ENCODE measurements at places on chromosomes 3 and 15.

- DNase-seq: no peak
Observed at GRCh38 chr3:73255609-73256029, 194.2 kb downstream of the EBLN2 start.

DNA sequence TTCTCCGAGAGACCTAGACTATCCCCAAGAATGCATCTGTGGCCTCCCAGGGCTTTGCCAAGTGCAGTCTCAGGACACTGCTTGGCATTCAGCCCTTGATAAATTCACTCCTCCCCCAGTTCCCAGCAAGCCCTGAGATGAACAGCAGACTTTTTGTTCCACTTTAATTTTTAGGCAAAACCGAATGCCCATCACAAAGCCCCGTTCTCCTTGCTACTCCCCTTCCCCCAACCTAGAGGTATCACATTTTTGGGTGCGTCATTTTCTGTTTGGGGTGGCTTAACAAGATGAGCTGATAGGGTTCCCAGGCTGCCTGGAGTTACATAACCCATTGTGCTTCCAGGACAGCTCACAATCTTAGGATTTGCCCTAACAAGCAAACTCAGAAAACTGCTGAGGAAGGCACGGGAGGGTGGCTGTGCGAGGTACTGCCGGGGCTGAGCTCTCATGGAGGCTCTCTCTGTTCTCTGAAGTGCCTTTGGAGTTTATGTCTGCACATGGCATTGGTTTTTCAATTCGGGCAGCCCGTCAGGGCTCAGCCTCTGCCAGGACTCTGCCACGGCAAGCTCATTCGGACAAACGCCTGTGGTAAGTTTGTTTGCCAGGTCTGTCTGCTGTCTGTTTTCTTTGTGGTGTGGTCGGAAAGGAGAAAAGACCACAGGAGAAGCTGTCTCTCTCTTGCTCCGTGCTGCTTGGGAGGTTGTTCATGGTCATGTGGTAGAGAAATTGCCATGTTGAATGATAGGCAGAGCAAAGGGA is at the start of gene TRAK1:
TRAK1 (plus strand) TSS at position 385 of the 759 bp plus-strand sequence; CDS start at position 498, 113 bp downstream.
- DNase-seq: no peak

DNA sequence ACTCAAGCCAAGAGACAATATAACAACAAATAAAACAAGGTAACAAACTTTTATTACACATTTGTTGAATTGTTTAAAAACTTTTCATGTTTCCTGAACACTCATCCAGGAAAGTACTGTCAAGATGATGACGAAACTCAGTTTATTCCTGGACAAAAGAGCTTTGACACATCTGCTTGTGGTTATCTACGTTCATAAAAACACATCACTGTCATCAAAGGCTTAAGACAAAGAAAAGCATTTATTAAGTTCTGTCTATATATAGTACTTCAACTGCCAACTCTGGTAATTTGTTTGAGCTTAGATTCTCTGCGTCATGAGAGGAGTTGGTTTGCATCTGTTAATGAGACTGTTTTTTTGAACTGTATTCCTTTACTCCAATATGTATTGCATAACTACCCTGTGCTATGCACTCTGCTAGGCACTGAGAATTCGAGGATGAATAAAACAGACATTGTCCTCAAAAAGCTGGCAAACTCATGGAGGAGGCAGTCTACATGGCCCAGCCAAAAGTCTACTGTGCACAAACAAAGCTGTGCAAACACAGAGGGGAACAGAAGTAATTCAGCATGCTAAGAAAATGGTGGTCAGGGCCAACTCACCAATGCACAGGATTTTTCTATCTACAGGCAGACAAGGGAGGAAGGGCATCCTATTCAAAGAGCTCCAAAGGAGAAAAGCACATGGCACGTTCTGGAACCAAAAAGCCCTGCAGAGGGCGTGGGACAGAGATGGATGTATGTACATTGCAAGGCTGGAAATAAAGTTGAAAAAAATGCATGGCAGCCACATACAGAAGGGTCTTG is 21.5 kb downstream of the PLD1 start:
- DNase-seq: no peak

- no peak for DNase-seq
Observed at GRCh38 chr3:73098873-73099272, 37.4 kb downstream of the EBLN2 start.

GRCh38 chr3:23341147-23341838 is 138.2 kb downstream of the UBE2E2 start:
- DNase-seq: no peak

GRCh38 chr3:120147072-120147871 is 53.0 kb upstream of the GSK3B start:
- DNase-seq: peak; percentile 28

DNA sequence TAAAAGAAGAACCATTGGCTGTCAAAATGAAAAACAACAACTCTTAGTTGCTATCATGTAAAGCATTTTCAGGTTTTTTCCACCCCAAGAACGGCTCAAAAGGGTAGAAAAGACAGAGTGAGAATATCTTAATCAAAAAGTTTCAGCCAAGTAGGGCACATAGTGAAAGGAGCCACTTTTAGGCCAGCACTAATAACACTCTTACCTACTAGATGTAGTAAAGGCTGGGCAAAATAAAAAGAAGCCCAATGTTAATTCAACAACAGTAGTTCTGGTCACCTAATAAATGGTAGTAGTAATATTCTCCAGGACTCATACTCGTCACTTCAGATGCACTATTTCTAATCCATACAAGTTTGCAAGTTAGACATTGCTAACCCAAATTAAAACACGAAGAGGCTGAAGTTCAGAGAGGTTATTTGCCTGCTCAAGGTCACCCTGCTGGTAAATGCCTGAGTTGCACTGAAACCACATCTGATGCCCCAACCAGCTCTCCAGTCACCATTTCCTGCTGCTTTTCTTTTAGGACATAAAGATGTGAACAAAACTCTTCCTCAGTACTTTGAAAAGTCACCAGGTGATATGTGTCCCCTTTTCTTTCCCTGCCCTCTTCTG is 7.5 kb downstream of the GOLIM4 start:
- DNase-seq: no peak

DNA sequence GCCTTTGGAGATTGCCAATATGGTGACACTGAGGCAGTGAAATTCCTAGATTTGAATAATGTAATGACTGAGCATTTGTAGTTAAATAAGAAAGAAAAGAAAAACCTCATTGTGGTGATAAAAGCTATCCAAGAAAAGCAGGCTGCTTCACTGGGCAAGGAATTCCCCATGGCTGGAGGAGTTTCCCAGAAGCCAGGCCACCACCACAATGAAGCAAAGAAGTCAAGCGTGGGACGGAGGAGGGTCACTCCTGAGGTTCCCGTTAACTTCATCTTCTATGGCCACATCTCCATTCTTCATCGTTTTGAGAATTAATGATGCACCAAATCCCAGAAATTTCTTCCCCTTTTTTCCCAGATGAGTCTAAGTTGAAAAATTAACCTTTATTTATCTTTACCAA is 185.8 kb upstream of the BCL6 start:
- no peak for DNase-seq

DNA sequence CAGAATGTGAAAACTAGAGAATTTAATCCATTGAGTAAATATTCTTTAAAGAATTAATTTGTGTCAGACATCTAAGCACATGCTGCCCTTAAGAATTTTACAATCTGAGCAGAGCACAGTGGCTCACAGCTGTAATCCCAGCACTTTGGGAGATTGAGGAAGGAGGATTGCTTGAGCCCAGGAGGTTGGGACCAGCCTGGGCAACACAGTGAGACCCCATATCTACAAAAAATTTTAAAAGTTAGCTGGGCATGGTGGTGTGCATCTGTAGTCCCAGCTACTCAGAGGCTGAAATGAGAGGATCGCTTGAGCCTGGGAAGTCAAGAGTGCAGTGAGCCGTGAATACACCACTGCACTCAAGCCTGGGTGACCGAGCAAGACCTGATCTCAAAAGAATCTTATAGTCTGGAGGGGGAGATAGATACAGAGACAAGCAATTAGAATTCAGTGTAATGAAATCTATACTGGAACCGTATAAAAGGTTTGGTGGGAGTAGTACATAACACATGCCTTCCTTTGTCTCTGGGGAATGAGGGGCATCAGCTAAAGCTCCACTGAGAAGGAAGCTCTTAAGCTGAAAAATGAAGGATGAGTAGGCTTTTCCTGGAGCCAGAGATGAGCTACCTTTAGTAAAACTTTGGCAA is 21.2 kb downstream of the ATP11B start:
- no peak for DNase-seq

DNA sequence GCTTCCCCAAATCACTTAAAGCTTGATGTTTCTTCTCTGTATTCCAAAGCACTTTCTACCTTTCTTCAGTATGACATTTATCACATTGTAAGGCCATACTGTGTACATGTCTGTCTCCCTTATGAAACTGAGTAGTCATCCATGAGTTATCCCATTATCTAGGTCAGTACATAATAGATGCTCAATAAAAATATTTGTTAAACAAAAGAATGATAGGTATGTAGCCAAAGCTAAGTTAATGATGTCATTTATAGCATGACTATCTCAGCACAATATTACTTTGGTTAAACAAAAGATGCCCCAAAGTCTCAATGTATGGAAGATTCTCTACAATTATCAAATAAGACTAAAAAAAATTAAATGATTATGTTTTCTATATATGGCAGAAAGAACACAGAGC is 3.1 kb upstream of the TMCO5A start:
- DNase-seq: no peak

- no peak for DNase-seq
Observed at GRCh38 chr3:96331341-96331740, 483.1 kb upstream of the EPHA6 start.

All from stimulated activated CD8-positive, alpha-beta memory T cell treated with anti-CD3 and anti-CD28 coated beads, Interleukin-12 subunit alpha, Interleukin-12 subunit beta, amount 100 ng/mL, for 1 hour (primary cell).